Effector memory CD4-positive, alpha-beta T cell (primary cell): ENCODE measurements at places on chromosomes 1 and 21.

- no peak for DNase-seq
Observed at GRCh38 chr1:94592571-94592920, 51.0 kb upstream of the F3 start.

- no peak for DNase-seq
Observed at GRCh38 chr1:199447906-199448305, 579.6 kb upstream of the NR5A2 start.

DNA sequence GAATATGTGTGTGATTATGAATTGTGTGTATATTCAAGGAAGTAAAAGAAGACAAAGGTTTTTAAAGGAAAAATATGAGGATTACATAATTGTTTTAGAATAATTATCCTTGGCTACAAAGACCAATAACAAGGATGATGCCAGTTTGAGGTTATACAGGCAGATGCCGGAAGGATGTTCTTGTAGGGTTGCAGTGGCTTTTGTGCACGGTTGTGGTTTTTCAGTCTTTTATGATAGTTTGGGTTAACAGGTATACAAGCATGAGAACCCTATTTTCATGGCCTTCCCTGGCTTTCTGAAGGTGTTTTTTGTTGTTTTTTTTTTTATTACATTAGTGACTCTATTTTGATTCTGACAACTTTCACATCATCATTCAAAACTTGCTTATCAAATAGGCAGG is 4.9 kb downstream of the CR2 start:
- no peak for DNase-seq

DNA sequence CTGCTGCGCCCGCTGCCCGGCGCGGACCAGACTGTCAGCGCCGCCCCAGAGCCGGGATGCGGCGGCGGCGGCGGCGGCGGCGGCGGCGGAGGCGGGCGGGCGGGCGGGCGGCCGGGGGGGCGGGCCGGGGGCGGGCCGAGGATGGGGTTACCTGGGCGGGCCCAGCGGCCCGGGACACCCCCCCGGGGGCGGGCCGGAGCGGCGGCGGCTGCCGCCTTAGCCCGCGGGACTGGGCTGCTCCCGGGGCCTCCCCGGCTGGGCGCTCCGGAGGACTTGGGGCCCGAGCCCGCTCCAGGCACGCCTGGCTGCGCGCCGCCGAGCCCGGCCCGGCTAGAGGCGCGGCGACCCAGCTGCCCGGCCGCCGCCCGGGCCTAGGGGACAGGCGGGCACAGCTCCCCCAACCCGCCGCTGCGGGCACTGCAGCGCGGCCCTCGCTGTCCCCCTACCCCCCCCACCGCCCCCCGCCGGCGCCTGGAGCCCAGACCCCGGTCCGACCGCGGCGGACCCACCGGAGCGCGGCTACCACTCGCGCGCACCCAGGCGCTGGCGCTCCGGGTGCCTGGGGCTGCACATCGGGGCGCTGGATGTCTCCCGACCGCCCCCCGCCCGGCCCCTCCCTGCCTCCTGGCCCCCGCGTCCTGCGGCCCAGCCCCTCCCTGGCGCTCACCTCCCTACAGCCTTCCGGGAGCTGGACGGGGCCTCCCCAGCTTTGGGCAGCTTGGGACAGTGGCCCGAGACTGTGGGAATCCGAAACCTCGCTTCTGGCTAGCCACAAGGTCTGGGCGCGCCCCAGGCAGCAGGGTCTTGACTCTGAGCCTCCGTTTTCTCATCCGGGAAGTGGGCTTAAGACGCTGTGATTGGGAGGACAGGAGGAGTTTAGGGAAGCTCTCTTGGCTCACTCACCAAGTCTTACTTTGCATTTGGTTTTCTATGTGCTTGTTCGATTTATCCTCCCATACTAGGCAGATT is at the start of gene WNT4:
Gene WNT4, minus strand, starts transcription at position 33 of the 969 bp plus-strand sequence. CDS start 175 bp downstream, outside the sequence.
- no peak for DNase-seq

DNA sequence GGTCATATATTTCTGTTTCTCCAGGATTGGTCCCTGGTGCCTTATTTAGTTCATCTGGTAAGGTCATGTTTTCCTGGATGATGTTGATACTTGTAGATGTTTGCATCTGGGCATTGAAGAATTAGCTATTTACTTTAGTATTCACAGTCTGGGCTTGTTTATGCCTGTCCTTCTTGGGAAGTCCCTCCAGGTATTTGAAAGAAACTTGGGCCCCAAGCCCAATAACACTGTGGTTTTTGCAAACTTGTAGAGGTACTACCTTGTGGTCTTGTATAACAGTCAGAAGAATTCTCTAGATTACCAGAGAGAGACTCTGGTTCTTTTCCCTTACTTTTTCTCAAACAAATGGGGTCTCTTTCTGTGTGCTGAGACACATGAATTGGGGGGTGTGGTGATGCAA is 251.4 kb upstream of the B3GALT2 start:
- DNase-seq: no peak

GRCh38 chr1:32883338-32884031 is 2.8 kb upstream of the HPCA start:
- no peak for DNase-seq

GRCh38 chr1:243415663-243416408 is 160.0 kb downstream of the SDCCAG8 start:
- DNase-seq: no peak
